CD8-positive, alpha-beta memory T cell (primary cell): ENCODE measurements at places on chromosomes 6 and 20. TPM values are rescaled to one million over a fixed set of nuclear protein-coding genes. Genes with fewer than 3 reads are reported as not detected.

GPR6 gene
- total RNA-seq: not detected

COL12A1 gene
- total RNA-seq: not detected

PROKR2 gene
- total RNA-seq: not detected

SAMD10 gene
- 24.5 TPM for total RNA-seq

ENPP1 gene
- 2.2 TPM for total RNA-seq

GNL1 gene
- 102 TPM for total RNA-seq

NKAIN2 gene
- total RNA-seq: not detected

PRDM13 gene
- total RNA-seq: 0.07 TPM

NDUFAF5 gene
- total RNA-seq: 31.9 TPM

LSM2 gene
- 160 TPM for total RNA-seq

EEF1A2 gene
- total RNA-seq: 0.20 TPM

PTPRT gene
- not detected for total RNA-seq

AKIRIN2 gene
- total RNA-seq: 49.3 TPM

TNF gene
- 207 TPM for total RNA-seq

KCNQ2 gene
- not detected for total RNA-seq

CNBD2 gene
- 3.7 TPM for total RNA-seq

MRAP2 gene
- total RNA-seq: not detected

MPIG6B gene
- not detected for total RNA-seq

GHRH gene
- total RNA-seq: not detected

CAGE1 gene
- total RNA-seq: 0.18 TPM

MUC21 gene
- not detected for total RNA-seq

SLC22A16 gene
- not detected for total RNA-seq

HLA-DRB1 gene
- 24.7 TPM for total RNA-seq

LTB gene
- total RNA-seq: 206 TPM

RBPJL gene
- total RNA-seq: not detected

TMEM217 gene
- total RNA-seq: 4.2 TPM

PXDC1 gene
- total RNA-seq: 0.24 TPM

OXT gene
- total RNA-seq: not detected

SYTL3 gene
- 102 TPM for total RNA-seq

OR2H1 gene
- total RNA-seq: not detected

MMP24 gene
- not detected for total RNA-seq

CHMP4B gene
- 78.3 TPM for total RNA-seq
